ENCODE measurements at places on chromosomes 2 and 18.

GRCh38 chr2:151508519-151508918 lies 98.8 kb downstream of the RIF1 start:
- DNase-seq = no peak

GRCh38 chr2:101442667-101443061 lies 32.2 kb downstream of the RFX8 start:
- no peak for DNase-seq

GRCh38 chr2:37570773-37571586 lies 100.5 kb downstream of the CDC42EP3 start:
- DNase-seq = peak; percentile 82

- DNase-seq = no peak
Observed at GRCh38 chr2:36811071-36811470, 114.6 kb downstream of the VIT start.

DNA sequence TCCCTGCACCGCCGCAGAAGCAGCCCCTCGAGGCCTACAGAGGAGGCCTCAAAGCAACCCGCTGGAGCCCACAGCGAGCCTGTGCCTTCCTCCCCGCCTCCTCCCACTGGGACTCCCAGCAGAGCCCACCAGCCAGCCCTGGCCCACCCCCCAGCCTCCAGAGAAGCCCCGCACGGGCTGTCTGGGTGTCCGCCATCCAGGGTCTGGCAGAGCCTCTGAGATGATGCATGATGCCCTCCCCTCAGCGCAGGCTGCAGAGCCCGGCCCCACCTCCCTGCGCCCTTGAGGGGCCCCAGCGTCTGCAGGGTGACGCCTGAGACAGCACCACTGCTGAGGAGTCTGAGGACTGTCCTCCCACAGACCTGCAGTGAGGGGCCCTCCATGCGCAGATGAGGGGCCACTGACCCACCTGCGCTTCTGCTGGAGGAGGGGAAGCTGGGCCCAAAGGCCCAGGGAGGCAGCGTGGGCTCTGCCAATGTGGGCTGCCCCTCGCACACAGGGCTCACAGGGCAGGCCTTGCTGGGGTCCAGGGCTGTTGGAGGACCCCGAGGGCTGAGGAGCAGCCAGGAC lies 31.2 kb downstream of the GPC1 start:
- DNase-seq = no peak

DNA sequence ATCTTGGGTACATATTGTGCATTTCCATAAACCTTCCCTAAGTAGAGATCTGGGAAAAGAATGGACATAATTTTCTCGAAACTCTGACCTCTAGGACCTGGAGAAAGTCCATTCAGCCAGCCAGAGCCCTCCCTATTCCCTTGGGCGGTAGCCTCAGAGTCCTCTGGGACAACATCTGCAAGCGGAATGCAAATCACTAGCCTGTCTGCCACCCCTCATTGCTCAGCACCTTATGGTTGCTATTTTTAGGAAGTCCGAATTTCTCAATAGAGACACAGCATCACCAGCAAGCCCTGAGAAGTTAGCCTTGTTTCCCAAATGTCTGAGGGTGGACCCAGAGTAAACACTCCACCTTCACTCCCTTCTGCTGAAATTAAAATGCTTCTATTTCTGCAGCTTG lies 17.6 kb upstream of the CD28 start:
- peak; percentile 28 for DNase-seq

DNA sequence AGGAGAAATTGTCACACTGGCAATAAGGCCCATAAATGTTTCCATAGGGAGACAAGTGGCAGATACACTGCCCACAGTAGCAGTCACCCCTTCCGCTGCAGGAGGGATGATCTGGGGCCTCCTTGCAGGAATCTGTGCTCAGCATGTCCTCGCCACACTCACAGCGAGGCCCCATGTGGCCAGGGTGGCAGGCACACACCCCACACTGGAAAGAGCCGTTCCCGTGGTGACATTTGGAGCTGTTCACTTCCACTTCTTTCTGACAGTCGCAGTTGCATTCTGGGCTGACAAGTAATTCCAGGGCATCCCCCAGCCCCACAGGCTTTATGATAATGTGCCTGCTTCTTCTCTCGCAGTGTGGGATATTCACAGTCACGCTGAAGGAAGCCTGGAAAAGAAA lies 62.6 kb downstream of the ITGB6 start:
- DNase-seq = no peak

GRCh38 chr18:11096411-11096810 lies 53.0 kb downstream of the PIEZO2 start:
- DNase-seq = no peak

- DNase-seq = no peak
Observed at GRCh38 chr2:165382362-165382761, 87.1 kb upstream of the CSRNP3 start.

- no peak for DNase-seq
Observed at GRCh38 chr2:203830304-203831055, 37.1 kb upstream of the CTLA4 start.

DNA sequence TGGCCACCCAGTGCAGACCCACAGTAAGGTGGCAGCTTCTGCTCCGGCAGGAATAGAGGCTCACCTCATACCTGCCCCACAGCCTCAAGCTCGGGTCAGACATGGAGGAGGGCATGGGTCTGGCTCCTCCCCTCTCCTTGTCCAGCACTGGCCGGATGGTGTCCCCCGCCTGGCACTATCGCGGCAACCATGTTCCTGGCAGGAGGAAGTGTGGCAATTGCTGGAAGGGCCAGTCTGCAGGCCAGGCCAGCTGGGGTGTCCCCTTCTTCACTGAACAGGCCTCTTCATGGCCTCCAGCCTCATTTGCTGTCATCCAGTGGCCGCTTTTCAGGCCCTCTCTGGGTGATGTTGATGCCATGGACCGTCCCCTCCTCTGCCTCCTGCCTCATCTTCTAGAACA lies 41.4 kb upstream of the SMAD7 start:
- DNase-seq = no peak

GRCh38 chr2:175890636-175891242 lies 111.3 kb downstream of the LNPK start:
- DNase-seq = no peak

GRCh38 chr18:63342206-63342605 lies 22.6 kb upstream of the BCL2 start:
- no peak for DNase-seq

- DNase-seq = no peak
Observed at GRCh38 chr2:45919711-45920111, 268.2 kb downstream of the PRKCE start.

DNA sequence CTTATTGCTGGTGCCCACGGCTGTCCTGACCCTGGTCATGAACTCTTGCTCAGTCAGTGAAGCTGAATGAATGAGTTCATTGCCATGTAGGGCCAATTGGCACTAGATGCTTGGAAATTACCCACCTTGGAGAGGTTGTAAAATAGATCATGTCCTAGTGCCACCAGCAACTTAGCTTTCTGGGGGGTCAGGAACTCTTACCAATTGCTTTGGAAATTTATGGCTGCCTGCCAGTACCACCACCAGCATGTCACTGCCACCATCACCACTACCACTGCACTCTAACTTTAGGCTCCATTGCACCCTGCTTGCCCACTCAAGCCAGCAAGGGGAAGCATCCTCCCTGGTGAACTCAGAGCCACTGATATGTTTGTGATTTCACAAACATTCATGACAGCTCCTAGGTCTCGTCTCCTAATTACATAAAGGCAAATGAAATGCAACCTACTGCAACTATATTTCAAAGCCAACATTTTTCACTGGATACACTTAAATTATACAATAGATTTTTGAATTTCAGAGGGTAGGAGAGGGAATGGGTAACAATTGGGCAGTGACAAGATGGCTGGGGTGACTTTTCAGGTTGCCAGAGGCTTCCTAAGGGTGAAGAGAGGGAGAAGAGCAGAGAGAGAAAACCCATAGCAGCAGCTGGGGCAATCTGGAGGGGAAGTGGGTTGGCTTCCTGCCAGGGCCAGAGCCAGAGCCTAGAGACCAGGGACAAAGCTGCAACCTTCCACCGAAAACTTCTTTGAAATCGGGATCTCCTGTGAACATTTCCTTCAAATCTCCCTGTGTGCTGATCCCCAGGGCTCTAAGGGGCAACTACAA lies 3.5 kb upstream of the EMILIN1 start:
- peak; percentile 52 for DNase-seq

DNA sequence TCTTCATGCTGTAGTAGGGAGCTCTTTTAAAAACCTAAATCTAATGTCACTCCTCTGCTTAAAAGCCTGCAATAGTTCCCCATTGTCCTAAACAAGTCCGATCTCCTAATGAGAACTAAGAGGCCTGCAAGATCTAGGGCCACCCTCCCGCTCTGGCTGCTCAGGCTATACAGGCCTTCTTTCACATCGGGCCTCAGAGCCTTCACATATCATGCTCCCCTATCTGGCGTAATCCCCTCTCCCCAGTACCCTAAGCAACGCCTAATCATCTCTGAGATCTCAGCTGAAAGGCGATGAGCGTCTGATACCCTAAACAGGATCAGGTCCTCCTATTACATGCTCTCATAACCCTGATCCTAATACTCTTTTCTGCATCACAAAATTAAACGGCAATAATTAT lies 1.9 kb downstream of the MAP4K3 start:
- DNase-seq = no peak

DNA sequence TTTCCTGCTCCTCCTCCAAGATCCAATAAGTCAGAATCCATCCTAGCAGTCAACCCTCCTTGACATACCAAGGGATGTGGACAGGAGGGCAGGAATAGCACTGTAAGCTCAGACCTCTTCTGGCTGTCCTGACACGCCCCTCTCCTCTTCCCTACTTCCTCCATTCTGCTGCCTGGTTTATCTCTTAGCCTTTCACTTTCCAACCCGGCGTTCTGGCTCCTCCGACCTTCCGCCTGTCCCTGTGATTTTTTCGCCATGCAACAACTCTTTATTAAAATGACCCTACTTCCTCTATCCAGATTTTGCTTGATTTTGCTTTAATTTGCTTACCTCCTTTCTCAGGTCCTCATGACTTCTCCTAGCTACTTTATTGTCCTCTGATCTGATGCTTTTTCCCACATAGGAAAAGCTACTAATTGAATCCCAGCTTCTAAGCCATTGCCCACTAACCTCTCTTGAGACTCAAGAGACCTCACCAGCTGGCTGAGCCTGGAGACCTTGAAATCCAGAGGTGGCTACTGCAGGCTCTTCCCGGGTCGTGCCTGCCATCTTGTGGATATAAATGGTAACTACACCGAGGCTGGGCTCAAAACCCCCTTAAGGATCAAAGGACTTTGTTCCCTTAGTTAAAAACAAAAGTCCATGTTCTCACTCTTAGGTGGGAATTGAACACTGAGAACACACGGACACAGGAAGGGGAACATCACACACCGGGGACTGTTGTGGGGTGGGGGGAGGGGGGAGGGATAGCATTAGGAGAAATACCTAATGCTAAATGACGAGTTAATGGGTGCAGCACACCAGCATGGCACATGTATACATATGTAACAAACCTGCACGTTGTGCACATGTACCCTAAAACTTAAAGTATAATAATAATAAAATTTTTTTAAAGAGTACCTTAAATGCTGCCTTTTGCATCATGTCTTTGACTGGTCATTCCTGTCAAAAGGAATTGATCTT lies 139.4 kb downstream of the AKAIN1 start:
- DNase-seq = peak; percentile 47

DNA sequence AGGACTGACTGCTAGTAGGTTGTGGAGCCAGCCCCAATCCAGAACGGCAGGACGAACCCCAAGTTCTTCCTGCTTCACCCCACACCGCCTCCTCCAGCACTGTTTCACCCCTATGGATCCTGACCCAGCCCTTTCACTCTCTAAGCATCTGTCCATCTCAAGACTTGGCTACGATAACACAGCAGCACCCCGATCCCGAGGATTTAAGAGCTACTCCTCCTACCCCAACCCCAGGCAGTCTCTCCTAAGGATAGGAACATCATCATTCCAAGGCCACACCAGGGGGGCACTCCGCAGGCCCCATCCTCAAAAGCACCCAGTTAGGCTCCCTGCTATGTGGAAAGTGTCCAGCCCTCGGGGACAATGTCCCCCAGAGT lies 645 bp downstream of the KCTD18 start:
- peak; percentile 11 for DNase-seq

GRCh38 chr2:218927422-218927821 lies 32.0 kb upstream of the CDK5R2 start:
- no peak for DNase-seq

DNA sequence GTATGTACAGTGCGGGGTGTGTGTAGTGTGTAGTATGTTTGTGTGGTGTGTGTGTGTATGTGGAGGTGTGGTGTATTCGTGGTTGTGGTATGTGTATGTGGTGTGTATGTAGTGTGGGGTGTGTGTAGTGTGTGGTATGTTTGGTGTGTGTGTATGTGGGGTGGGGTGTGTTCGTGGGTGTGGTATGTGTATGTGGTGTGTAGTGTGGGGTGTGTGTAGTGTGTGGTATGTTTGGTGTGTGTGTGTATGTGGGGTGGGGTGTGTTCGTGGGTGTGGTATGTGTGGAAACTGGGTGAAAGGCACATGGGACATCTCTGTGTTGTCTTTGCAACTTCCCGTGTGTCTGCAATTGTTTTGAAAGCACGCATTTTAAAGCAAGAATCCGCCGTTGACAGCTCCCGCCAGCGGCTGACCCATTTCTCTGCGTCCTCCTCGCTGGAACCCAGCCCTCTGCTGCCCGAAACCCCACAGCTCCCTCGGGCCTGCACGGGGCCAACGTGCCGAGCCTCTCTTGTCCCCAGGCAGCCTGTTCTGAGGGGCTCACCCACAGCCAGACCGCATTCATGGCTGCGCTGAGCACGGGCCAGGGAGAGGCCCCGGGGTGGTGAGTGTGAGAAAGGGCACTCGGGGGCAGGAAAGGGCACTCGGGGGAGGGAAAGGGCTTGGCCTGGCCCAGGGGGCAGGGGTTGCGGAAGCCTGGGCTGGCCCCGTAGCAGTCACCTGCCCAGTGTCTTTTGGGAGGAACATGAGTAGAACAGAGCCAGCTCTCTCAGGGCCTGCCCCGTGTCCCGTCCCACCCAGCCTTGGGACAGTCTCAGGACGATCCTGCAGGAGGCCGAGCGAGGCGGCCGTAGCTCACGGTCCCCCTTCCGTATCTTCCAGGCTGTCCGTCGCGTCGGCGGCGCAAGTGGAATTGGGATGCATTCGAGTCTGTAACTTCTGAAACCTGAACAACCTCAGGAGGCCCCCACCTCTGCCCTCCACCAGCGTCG lies 61.4 kb downstream of the TWIST2 start:
- DNase-seq = no peak

DNA sequence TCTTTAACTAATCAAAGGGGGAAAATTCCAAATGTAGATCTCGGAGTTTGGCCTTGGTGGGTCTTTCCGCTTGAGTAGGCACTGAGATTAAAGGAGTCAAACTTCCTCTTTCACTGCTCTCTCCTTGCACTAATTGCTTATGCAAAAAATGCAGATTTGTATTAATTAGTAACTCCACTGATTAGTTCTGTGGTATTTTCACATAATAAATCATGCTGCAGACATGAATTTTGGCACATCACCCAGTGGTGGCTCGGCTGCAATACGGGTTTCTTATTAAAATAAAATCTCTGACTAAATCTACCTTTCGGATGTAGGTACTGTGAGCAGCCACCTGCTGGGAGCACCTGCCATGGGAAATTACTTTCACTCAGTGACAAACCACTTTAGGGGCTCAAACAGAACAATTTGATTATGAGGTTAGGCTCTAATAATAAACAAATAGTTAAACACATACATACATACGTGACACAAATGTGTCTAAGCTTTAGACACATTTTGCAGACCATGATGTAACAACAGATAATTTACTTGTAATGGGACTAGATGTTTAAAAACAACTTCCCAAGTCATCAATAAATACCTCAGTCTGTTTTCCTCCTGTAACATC lies 6.4 kb upstream of the NEUROD1 start:
- no peak for DNase-seq

Data from GM06990 (cell line).